CD4-positive, alpha-beta T cell treated with Interleukin-2 at 100 ng/mL for 4 hours (primary cell): ENCODE measurements at places on chromosomes 4 and X.

DNA sequence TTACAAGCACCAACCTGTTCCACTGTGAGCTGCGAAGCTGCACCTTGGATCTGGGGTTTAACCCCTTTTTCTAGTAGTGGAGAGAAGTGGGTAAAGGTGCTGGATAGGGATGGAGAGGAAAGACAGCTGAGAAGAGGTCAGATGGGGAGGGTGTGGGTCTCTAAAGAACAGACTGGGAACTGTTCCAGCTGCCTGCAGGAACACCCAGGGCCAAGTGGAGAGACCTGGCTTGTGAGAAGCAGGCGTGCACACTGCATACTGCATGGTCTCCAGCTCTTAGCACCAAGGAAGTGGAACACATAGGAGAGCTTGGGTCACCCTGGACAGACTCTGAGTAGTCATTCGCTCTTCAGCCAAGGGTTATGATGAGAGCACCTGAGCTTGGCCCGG lies 16.1 kb downstream of the BCOR start:
- DNase-seq: no peak

GRCh38 chr4:167581449-167581965 lies 347.2 kb upstream of the SPOCK3 start:
- DNase-seq: no peak

GRCh38 chr4:173489514-173489913 lies 40.5 kb downstream of the HAND2 start:
- no peak for DNase-seq

- no peak for DNase-seq
These were observed 3.7 kb upstream of the APLN start for GRCh38 chrX:129658429-129658828.

GRCh38 chr4:99845179-99845578 lies 28.6 kb downstream of the DAPP1 start:
- no peak for DNase-seq

GRCh38 chr4:168188754-168189153 lies 96.4 kb downstream of the ANXA10 start:
- no peak for DNase-seq

DNA sequence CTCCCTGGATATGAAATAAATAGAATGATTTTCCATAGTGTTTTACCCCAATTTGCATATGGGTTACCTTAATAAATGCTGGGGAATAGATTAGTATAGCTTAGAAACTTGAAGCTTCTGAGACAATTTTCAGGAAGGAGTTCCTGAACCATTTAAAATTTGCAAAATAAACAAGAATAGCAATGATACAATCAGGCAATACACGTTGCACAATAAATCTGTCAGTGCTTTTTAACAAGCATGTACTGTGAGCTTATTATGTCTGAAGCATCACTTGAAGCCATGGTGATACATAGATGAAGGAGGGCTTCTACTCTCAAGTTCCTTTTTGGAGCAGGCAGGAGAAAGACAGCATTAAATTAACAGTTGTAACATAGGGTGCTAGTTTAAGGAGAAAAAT lies 84.2 kb upstream of the WDFY3 start:
- no peak for DNase-seq
